ENCODE measurements at places on chromosomes 3 and 15.

DNA sequence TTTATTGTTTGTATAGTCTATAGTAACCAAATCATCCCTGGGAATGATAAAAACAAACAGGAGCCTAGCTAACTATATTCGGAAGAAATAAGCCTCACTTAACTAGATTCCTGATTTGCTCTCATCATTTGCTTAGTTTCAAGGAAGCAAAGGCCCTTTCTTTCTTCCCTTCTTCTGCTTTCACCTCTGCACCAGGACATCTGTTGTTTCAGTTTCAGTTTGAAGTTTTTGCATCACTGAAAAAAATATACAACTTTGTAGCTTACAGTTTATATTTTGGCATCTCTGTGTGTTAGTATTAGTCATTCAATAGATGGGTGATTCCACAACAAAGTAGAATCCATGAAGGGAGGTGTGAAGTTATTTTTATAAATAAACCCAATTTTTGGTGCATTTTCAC lies 113.6 kb upstream of the SNTN start:
- DNase-seq: no peak

DNA sequence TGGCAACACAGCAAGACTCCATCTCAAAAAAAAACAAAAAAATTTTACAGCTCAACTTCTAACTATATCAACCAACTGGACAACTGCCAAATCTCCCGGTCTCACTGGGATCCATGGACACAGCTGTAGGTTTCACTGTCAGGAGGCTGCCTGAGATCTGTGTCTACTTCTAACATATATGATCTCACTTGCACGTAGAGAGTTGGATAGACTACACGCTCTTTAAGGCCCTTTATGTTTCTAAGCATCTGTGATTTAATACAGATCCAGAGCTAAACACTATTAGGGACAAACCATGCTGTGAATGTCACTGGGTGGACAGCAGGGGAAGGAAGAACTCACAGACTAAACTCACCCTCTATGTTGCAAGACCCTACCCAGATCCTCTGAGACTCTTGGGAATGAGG lies 13.0 kb upstream of the APOD start:
- no peak for DNase-seq

- no peak for DNase-seq
These were observed 137.9 kb downstream of the XXYLT1 start for GRCh38 chr3:195133013-195133412.

- no peak for DNase-seq
These were observed 22.4 kb downstream of the PTH1R start for GRCh38 chr3:46900007-46900292.

GRCh38 chr3:169334991-169335390 lies 328.5 kb downstream of the MECOM start:
- no peak for DNase-seq

DNA sequence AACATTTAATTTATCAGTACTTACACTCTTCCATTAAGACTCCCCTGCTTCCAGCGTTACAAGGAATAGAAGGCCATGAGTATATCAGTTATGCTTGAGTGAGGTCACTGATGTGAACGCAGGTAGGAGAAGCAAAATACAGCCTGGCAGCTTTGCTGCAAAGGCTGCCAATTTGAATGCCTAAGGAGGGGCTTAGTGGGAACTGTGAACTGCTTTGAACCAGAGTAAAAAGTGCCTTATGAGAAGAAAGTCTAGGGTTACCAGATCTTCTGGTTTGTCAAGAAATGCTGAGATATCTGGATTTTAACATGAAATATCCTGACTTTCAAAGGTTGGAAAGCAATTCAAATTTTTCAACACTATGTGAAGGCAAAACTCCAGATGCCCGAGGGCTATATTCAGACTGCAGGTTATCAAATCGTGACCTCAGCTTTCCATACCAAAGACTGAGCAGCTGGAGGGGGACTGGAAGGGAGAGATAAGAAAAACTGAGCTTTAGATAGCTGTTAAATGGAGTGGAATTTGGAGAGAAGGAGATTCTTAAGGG lies 446.3 kb upstream of the NECTIN3 start:
- no peak for DNase-seq

DNA sequence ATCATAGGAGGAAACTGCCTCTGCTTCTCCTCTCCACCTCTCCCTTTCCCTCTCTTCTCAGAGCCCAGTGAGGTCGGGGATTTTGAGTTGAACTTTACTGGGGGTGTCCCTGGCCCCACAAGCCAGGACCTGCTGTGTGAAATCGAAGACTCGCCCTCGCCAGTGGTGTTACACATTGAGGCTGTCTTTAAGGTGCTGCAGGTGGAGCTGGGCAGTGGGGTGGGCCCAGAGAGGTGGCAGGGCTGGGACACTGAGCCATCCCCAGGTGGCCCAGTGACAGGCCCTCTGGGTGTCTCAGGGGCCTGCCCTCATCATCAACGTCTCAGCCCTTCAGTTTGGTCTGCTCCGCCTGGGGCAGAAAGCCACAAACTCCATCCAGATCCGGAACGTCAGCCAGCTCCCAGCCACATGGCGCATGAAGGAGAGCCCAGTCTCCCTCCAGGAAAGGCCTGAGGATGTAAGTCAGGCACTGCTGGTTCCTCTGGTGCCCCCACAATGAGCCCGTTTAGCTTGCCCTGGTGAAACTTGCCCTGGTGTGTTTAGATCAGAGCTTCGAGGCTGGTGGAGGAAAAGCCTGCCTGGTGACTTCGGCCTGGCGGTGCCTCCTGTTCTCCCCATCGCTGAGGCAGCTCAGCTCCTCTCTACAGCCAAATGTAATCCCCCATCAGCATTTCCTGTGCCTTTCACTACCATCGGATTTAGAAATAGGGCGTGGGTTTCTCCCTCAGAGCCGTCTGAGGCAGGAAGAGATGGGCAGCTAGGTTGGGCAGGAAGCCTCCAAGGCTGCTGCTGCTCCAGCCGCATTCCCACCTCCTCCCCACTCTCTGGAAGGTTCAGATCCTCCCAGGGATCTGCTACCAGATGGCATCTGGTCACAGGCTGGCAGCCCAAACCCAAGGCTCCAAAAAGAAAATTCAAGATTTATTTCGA lies 39.2 kb downstream of the ACAA1 start:
- no peak for DNase-seq

- no peak for DNase-seq
These were observed 49.4 kb downstream of the KLF15 start for GRCh38 chr3:126307591-126308393.

DNA sequence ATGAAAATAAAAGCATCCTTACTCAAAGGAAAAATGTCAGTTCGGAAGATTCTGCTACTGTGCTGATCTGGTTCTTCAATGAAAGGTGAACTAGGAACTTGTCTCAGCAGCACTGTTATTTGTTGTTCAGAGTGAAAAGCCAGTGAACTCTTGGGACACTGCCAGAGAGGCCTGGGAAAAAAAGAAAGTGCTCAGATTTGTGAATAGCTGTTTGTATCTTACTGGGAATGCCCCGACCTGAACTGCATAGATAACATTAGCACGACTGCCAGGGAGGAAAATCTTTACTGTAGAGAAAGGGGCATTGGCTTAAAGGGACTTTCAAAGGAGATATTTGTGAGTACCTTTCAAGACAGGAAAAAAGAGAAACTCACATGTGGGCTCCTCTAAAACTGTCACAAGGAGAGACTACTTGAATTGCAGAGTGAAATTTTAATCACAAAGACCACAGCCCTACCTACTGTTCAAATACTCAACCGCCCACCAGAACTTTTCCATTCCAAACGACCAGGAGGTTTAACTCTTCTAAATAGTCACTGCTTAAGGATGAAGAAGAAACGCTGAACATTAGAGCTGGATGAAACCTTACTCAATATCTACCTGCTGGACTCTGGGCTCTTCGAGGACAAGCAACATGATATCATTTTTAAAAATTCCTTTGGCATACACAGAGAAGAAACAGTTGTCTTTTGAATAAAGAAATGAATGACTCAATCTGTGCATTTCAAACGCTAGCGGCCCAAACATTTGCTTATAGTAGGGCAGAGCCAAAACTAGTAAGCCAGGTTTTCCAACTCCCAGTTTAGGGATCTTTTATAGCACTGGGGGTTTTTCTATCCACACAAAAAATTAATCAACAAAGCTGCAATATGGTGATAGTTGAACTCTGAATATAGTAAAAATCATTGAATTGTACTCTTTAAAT lies 13.4 kb downstream of the TAMM41 start:
- DNase-seq: no peak

- no peak for DNase-seq
These were observed 71.7 kb downstream of the TMCO5A start for GRCh38 chr15:38005953-38006808.

DNA sequence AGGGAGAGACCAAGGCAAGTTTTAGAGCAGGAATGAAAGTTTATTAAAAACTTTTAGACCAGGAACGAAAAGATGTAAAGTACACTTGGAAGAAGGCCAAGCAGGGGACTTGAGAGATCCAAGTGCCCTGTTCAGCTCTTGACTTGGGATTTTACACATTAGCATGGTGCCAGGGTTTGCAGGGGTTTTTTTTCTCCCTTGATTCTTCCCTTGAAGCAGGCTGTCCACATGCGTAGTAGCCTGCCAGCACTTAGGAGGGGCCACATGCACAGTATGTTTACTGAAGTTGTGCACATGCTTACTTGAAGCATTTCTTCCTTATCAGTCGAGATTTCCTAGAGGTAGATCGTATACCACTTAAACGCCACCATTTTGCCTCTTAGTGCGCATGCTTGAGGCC lies 277.5 kb upstream of the AGTR1 start:
- no peak for DNase-seq

GRCh38 chr3:175338775-175339535 lies 479.8 kb downstream of the NAALADL2 start:
- DNase-seq: no peak

- DNase-seq: no peak
These were observed 343.9 kb downstream of the ZBTB20 start for GRCh38 chr3:114803042-114803695.

DNA sequence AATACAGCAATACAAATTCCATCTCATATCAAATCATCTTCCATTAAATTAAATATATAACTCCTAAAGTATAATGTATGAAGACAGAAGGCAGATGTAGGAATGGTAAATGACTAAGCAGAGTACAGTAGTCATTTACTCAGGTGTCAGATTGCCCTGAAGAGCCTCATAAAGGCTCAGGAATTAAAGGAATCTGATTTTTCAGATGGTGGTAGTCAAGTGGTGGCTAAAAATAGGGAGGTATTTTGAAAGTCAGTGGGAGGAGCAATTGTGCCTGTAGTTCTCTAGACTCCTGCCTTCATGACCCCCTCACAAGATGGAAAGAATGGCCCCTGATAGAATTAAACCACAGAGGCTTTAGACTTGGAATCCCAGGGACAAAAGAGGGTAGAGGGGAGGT lies 142.7 kb upstream of the SYNPR start:
- DNase-seq: no peak

DNA sequence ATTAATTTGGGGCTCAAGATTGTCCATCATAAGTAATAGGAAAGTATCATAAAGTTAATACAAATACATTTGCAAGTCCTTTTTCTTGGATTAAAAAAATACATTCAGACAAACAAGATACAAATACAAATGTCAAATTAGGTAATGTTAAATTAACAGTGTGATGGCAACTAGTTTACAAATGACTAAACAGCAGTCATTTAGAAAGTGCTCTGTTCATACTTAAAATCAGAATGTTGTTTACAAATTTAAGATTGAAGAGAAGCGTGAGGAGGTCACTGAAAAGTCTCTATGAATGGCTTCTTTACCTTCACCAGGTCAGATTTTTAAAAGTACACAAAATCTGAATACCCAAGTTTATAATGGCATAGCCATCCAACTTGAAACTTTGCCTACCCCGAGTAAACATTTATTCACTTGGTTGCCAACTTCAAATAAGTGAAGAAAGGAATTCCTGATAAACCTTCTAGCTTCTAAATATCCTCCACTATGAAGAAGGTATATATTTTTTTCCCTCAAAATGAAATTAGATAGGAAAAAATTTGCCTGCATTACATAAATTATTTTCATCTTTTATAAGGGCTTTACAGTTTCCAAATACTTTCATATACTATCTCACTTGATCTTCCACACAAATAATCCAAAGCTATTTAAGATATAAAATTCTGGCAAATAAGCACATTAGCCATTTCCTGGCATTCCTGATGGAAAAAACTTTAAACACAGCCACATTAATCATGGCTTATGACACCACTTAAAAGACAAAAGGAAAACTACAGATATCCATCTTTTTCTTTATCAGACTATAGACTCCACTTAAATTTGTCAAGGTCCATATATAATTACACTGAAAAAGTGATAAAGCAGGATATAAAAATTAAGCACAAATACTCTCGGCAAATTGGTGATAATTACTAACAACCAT lies 11.5 kb upstream of the NEK10 start:
- no peak for DNase-seq

- no peak for DNase-seq
These were observed 25.2 kb downstream of the ABHD2 start for GRCh38 chr15:89113296-89114024.

GRCh38 chr3:111650378-111651275 lies 55.5 kb upstream of the ZBED2 start:
- DNase-seq: no peak

- no peak for DNase-seq
These were observed 35.7 kb downstream of the MECOM start for GRCh38 chr3:169627789-169628188.

GRCh38 chr15:27655056-27655455 lies 444.1 kb downstream of the OCA2 start:
- DNase-seq: no peak

DNA sequence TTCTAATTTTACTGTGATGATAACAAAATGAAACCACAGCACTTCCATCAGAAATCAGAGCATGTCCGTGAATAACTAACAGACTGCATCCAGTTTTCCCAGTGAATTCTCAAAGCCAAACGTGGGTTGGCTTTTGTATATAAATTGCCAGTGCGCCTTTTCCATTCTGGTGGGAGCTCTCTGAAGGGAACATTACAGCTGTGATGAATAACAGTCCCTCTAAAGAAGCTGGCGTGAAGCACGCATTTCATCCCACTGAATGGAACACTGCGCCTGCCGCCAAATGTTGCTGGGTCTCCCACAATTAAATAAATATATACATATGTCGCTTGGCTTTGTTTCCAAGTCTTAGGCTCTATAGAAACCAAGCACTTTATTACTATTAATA lies 113.0 kb upstream of the PFN2 start:
- DNase-seq: no peak

DNA sequence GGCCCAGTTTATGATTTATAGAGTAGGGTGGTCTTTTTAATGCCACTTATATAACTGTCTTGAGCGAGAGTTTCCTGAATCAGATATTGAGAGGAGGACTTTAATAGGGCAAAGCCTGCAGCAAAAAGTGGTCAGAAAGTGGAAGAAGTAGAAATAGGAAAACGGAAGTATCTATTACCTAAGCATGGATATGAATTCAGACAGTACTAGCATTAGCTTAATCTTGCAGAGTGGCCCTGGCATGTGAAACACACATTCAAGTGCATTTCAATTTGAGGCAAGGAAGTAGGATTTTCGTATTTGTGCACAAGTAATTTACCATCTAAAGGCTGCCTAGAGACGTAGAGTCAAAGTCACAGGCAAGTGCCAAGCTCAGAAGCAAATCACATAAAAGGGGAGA lies 622.3 kb downstream of the DIPK2A start:
- DNase-seq: no peak

- DNase-seq: no peak
These were observed 372.0 kb upstream of the ATP10A start for GRCh38 chr15:26234976-26235767.

GRCh38 chr3:20246662-20247061 lies 60.7 kb upstream of the SGO1 start:
- DNase-seq: no peak
